Epithelial cell of proximal tubule (primary cell): ENCODE measurements at places on chromosomes 11 and 22. TPM values are rescaled to one million over a fixed set of nuclear protein-coding genes. Genes with fewer than 3 reads are reported as not detected.
A peak's percentile ranks its signal among the peaks of the same experiment; 100 is the strongest.

MS4A6E gene
- not detected in 2 replicates for total RNA-seq

KRTAP5-11 gene
- not detected in 2 replicates for total RNA-seq

SLC37A2 gene
- total RNA-seq = 2.0 and 2.7 TPM in 2 replicates

OMP gene
- not detected in 2 replicates for total RNA-seq

OR52A1 gene
- not detected in 2 replicates for total RNA-seq

LARGE2 gene
- total RNA-seq = 2.5 and 3.3 TPM in 2 replicates

- no peak for DNase-seq
Observed at GRCh38 chr11:77175869-77176539, 48.0 kb downstream of the MYO7A start.

DNA sequence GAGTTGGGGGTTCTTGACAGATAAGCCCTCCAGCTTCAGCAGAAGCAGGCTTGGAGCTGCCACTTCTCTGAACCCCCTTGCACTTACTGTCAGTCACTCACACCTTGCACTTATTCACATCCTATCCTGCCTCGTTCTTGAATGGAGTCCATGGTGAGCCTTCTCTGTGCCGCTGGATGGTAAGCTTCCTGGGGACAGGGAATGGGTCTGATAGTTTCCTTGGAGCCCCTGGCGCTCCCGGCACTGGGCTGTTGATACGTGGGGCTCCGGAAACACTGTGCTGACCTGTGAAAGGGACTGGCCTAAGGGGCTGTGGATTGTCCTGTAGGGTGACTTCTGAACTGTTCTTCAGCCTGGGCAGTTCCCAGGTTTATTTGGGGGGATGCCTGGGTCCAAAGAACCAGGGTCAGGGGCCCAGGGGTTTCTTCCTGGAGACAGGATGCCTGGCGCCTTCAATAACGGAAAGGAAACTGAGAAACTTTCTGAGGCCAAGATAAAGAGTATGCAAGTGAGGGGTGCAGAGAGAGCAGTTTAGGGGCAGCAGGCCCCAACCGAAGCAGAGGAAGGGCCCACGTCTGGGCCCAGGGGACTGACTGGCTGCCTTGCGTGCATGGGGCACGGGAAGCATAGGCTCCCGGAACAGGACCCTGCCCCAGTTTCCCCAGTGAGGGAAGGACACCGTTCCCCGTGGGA lies 709 bp upstream of the ST3GAL4 start:
- DNase-seq = no peak

- peak; percentile 7 for DNase-seq
Observed at GRCh38 chr11:98568013-98568412, 452.7 kb upstream of the CNTN5 start.

DNA sequence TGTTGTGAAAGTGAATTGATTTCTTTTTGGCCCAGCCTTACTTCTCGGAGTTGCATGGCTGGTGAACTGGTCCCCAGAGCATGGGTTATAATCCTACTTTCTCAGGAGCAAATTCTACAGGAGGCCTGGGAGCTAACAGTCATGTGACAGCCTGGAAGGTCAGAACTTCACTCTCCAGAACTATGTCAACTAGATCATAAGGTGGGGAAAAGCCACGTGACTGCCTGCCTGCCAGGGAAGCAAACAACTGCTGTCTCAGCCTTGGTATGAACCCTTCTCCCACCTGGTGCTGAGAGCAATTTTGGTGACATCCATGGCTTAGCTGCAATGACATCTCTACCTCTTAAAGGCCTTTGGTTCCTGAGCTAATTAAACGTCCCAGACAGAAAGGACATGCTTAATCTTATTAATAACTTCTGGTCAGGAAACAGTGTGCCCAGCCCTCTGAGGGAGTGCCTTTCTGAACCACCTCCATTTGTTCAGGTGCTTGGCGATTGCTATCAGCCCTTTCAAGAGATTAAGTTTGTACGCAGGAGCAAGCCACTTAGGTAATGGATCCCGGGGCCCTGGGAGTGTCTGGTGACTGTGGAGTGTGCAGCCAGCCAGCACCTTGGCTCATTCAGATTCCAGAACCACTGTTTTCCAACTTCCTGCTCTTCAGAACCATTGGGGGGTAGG lies 1.4 kb upstream of the CREB3L1 start:
- no peak for DNase-seq

DNA sequence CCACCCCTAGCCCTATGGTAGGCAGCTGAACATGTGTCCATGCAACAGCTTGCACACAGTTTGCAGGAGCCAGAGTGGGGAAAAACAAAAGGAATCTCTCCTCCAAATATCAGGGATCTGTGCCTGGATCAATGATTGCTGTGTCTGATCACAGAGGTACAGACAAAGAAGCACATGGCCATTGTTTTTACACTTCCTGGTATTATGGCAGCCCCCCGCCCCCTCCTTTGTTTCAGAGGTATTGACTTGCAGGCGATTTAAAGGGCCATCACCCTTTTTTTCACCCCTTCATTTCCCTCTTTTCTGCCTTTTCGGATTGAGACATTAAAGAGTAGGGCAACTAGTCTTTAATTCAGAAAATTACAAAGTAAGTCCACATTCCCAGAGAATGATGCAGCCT lies 453.0 kb upstream of the LUZP2 start:
- DNase-seq = no peak

GRCh38 chr11:98100689-98101088 lies 920.1 kb upstream of the CNTN5 start:
- no peak for DNase-seq

DNA sequence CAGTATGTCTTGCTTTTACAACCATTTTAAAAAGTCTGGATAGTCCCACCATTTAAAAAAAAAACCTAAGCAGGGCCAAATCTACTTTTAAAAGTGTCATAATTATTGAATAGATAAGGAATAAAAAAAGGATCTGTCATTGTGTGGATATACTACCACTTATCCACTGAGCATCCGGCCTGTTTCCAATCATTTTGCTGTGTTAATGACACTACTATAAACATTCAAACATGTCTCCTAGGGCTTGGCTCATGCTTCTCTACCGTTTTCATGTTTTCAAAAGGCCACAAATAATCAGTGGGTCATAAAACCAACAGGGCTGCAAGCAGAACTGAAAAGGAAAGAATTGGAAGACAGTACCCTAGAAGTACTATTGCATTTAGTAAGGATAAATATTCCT lies 12.5 kb upstream of the C22orf39 start:
- DNase-seq = no peak

DNA sequence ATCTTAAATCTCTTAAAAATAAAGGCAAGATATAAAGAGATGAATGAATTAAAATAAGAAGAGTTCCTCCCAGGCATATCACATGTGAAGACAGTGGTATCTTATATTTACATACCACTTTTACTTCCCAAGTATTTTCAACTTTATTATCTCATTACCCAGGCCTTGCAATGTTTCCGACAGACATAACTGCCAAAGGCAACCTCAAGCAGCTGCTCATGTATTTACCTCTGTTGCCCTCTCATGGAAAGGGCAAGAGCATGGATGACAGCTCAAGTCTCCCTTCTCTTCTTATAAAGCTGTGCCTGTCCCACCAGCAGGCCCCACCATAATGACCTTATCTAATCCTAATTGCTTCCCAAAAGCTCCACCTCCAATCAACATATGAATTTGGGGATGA lies 894.2 kb downstream of the NTM start:
- no peak for DNase-seq

- no peak for DNase-seq
Observed at GRCh38 chr22:27146866-27147633, 489.7 kb downstream of the MIAT start.

DNA sequence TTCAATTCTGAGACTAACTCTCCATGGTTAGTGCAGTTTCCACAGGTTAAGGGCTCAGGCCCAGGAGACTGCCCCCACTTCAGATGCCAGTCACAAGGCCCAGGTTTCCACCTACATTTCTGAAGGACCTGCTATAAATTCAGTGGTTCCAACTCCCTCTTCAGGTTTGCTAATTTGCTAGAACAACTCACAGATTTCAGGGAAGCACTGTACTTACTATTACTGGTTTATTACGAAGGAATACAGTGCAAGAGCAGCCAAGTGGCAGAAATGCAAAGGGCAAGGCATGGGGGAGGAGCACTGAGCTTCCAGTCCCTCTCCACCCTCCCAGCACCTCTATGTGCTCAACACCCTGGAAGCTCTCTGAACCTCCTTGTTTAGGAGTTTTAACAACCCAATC lies 39.3 kb upstream of the SPON1 start:
- DNase-seq = peak; percentile 57

GRCh38 chr11:3056296-3057068 lies 741 bp downstream of the CARS1 start:
- DNase-seq = no peak

DNA sequence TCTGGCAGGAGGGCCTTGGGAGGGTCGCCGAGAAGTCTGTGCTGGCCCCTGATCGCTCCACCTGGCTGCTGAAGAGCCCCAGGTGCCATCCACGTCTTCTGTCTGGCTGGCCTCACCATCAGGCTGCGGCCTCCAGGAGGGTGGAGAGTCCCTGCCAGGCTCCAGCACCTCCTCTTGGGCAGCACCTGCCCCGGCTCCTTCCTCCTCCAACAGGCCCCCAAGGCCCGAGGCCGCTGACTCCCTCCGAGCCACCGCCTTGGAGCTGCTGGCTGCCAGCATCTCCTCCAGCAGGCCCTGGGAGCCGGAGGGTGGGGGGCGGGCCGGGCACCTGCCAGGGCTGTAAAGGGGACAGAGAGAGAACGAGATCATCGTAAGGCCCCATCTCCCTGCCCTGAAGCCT lies 22.3 kb downstream of the TNKS1BP1 start:
- DNase-seq = no peak

DNA sequence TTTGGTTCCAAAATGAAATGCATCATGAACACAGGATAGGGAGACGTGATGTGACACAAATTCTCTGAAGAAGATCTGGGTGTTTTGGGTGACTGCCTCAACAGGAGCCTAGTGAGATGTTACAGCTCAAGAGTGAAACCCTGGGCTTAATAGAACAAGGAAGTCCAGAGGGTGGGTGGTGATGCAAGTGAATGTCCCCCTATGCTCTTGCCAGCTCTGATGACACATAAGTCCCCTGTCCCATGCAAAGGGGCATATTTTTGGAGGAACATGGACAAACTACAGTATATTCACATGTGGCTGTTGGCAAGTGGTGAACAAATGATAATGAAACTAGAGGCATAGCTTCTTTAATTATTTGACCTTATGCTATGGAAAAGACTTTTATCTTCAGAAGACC lies 9.2 kb downstream of the CRTAM start:
- DNase-seq = no peak

- no peak for DNase-seq
Observed at GRCh38 chr11:61756452-61757212, 4.2 kb downstream of the MYRF start.

DNA sequence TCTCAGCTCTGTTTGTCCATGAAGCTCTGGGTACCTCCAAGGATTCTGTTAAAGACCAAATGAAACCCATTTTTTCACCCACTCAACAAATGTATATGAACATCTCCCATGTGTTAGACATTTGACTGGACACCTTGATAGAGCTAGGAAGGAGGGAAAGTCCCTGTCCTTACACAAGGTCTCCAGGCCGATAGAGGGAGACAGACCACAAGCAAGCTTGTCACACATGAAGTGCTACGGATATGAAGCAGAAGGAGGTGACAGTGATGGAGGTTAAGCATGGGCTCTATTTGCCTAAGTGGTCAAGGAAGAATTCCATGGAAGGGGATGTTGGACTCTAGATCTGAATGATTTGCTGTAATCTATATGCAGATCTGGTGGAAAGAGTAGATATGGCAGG lies 138.5 kb downstream of the MYO18B start:
- DNase-seq = no peak

- no peak for DNase-seq
Observed at GRCh38 chr11:129881570-129882170, 13.7 kb downstream of the NFRKB start.
